Spinal cord (tissue), 10 donors: ENCODE measurements at places on chromosomes 11 and 22. TPM values are rescaled to one million over a fixed set of nuclear protein-coding genes. Genes with fewer than 3 reads are reported as not detected.
A peak's percentile ranks its signal among the peaks of the same experiment; 100 is the strongest.

SLC22A25 gene
- total RNA-seq, result not detected

HBE1 gene
- 14.4 TPM for total RNA-seq

PUS3 gene
- total RNA-seq, result 10.8 TPM

TRIM6 gene
- 3.3 TPM for total RNA-seq

DGKZ gene
- 38.1 TPM for total RNA-seq

SLC43A3 gene
- total RNA-seq, result 13.3 TPM

DNAJB7 gene
- total RNA-seq, result not detected

DNA sequence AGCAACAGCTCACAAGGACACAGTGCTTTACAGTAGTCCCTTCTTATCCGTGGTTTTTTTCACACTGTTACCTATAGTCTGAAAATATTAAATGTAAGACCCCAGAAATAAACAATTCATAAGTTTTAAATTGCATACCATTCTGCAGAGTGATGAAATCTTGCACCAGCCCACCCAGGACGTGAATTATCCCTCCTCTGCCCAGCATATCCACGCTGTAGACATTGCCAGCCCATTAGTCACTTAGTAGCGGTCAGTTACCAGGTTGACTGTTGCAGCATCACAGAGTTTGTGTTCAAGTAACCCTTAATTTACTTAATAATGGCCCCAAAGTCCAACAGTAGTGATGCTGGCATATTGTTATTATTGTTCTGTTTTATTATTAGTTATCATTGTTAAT, 3.6 kb downstream of the CLTCL1 start:
- no peak for DNase-seq

- no peak for DNase-seq
These were observed 107.8 kb downstream of the GGTLC2 start for GRCh38 chr22:22752199-22752555.

DNA sequence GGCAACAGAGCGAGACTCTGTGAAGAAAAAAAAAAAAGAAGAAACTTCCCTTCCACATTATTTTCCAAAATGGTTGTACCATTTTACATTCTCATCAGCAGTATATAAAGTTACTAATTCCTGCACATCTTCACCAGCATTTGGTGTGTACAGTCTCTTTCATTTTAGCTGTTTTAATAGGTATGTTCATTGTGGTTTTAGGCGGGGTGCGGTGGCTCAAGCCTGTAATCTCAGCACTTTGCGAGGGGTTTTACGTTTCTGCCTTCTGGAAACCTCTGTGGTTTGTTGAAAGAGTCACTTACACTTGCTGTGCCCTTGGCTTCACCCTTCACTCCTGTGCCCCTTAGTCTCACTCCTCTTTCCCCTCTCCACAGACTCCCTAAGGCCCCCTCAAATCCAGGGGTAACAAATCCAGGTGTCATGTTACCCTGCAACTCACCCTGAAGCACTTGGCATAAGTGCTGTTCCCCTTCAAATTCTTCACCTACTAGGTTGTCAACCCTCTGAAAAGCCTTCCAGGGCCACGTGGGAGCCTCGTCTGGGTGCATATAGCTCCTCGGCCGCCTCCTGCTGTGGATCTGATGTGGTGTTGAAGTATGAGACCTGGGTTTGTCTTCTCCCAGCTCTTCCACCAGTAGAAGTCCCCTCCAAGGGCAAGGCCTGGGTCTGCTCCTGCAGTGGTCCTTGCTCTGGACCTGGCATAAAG, 20.8 kb downstream of the TOB2 start:
- DNase-seq, result no peak

DNA sequence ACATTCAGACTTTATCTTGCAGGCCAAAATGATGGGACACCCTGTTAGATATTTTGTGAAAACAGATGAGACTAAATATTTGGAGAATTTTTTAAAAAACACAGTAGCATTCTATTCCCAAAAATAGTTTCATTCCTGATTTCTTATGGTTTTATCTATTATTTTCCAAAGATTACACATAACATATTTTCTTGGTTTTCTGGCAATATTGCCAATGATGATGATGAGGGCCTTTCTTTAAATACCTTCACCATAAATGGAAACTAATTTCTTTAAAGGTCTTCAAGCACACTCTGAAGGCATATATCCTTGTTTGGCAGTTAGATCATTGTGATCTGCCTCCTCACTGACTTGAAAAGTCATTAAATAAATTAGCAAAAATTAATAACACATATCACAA, 522.3 kb upstream of the LUZP2 start:
- no peak for DNase-seq

GRCh38 chr11:64763526-64764039, 3.8 kb upstream of the PYGM start:
- no peak for DNase-seq

- no peak for DNase-seq
These were observed 184.5 kb upstream of the PITPNB start for GRCh38 chr22:28103596-28103995.

GRCh38 chr11:9616042-9616675, 42.7 kb downstream of the WEE1 start:
- no peak for DNase-seq

DNA sequence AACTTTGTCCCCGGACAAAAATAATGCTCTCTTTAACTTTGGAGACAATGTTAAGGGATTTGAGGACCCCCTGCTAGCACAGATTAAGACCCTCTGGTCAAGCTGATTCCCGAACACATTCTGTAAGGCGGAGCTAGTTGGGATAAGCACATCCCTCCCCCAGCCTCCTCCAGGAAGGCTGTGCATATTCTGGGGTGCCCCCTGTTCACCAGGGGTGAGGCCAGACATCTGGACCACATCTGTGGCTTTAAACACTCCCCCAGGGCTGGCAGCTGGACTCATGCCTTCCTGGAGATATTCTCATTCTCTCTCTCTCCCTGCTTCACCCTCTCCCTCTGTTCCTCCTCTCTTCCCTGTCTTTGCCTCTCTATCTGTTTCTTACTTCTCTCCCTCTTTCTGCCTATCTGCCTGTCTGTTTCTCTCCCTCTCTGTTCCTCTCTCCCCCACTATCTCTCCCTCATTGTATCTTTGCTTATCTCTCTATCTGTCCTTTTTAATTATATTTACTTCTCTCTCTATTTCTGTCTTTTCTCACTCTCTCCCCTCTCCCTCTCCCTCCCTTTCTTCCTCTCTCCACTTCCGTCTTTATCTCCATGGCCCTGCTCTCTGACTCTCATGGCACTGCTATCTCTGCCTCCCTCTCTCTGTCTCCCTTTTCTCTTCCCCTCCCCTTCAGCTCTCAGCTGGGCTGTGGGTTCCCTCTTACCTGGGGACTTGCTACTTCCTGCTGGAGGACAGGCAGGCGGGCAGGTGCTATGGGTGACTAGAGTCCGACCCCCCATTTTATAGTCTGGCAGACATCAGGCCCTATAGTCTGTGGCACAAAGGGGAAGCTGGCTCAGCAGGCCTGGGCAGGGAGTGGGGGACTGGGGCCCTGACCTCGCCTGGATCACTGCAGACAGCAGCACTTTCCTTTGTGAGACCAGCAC, at the start of gene CRYBB1:
TSS of gene CRYBB1 (minus strand) at position 757 of the 929 bp plus-strand sequence. CDS start 1,708 bp downstream, outside the sequence.
- no peak for DNase-seq

GRCh38 chr22:45587638-45588505, 83.8 kb upstream of the ATXN10 start:
- DNase-seq, result no peak

DNA sequence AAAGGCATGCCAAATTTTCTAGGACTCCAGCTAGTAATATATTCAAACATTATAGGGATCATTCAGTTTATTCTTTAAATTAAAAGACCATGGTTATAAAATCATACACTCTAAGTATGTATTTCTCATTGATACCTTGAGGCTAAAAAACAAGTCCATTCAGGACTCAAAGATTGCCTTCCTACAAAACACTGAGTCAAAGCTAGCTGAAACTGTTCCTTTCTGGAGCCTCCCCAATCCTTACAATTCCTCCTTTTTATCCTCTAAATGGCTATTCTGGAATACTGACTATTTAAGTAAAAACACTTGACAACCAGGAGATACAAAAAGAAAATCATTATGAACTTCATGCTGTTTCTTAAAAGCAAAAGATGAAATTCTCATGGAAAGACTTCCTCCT, 4.9 kb upstream of the TTLL12 start:
- no peak for DNase-seq

DNA sequence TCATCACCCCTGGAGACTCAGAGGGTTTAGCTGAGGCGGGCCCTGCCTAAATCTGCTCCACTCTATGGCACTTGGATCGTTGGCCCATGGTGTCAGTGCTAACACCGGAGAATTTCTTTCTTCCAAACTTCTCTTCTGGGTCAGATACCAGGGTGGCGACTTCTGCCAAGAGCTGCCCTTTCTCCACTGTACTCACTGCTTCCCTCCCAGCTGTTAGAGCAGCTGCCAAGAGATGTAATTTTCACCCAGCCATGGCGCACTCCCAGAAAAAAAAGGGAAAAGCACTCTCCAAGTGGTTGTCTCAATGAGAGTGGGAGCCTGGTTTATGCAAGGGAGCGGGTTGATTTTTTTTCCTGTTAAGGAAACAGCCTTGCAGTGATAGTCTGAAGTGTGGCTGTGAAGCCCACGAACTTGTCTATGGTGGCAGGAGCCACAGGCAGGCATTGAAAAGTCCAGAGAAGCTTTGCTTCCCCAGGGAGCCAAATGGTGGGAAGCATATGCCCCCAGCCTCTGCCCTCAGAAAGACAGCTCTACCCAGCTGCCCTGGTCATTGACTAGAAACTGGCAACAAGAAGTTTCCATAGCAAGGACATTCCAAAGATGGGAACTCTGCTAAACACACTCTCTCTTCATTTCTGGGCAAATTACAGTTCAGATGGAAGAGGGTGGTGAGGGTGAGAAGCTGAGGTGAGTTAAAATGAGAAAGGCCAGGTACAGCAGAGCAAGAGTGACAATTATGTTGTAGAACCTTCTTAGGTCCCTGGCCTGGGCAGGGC, 10.7 kb downstream of the PCSK7 start:
- DNase-seq, result peak; percentile 84

DNA sequence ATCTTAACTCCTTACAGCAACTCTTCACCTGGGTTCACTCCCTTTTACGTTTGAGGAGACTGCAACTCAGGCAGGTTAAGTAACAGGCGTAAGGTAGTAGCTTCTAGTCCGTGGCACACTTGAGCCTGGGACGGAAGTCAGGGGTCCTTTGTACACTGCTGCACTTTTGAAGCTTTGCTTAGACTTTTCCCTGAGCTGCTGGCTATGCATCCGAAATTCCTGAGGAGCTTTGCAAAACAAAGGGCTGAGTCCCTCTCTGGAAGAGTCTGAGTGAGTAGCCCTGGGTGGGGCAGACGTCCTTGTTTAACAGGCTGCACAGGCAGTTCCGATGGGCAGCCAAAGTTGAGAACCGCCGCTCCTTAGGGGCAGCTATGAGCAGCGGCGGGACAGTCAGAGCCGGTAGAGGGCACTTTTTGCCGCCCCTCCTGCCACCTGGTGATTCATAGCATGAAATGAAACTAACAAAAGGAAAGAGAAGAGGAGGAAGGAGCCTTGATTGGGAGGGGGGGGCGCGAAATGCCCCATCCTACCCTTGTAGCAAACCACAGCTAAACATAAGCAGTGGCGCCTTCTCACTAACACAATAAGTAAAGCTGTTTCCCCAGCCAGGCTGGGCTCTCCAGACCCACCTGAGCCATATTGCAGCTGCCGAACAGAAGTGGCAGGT, 1.4 kb downstream of the TMEM109 start:
- DNase-seq, result no peak

DNA sequence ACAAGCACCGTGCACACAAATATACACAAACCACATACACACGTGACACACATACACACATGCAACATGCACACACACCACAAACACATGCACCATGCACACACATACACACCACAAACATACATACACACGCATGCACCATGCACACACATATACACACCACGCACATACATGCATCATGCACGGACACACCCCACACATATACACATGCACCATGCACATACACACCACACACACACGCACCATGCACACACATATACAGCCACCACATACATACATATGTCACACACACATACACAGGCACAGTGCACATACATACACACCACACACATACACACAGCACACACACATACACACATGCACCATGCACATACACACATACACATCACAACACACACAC, 12.7 kb upstream of the B4GALNT4 start:
- DNase-seq, result no peak

DNA sequence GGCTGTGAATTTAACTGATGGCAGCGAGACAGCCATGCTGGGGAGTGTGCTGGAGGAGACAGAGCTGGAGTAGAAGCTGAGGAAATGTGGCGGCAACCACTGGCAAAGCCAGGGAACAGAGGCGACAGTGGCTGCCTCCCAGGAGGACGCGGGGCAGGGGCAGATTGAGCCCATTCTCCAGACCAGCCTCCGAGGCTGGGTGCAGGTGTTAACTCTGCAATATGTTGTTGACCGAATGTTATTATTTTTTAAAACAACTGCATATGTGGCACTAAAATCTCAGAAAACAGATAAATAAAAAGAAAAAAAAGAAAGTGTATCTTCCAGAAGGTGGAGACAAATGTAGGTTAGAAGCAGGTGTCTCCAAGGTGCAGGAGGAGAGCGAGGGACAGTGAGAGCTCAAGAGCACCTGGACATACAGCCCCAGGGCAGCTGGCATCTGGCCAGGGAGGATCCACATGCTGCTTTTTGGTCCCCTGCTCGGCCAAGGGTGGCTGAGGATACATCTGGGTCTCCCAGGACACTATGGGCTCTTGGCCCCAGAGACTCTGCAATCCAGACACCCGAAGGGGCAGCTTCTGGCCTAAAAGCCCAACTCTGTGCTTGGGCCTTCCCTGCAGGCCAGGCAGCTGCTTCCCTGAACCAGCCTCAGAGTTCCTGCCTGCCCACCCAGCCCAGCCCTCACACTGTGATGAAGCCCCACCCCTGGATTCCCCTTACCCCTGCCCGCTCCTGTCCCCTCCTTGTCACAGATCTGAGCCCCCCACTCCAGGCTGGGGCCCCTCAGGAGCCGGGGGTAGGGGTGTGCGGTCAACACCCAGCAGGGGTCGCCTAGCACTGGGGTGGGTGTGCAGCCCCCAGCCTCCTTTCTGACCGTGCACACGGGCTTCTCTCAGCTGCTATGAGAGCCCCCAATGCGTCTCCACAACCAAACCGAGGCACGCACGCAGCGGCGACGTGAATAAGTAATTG, 12.9 kb downstream of the RTN4R start:
- DNase-seq, result no peak

DNA sequence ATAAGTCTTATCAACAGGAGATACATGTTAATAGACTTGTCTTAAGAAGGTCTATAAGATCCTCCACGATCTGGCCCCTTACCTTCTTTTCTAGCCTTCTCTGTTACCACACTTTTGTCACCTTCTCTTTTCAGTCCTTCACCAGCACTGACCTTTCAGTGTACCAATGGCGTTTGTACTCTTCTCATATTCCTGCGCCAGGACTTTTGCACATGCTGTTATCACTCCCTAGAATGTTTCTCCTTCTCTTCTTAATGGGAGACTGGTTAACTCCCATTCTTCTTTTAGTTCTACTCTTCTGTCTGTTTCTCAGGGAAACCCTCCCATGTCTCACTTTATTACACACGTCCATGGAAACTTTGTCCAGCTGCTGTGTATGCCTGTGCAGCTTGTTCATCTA, 4.4 kb upstream of the EED start:
- DNase-seq, result no peak

DNA sequence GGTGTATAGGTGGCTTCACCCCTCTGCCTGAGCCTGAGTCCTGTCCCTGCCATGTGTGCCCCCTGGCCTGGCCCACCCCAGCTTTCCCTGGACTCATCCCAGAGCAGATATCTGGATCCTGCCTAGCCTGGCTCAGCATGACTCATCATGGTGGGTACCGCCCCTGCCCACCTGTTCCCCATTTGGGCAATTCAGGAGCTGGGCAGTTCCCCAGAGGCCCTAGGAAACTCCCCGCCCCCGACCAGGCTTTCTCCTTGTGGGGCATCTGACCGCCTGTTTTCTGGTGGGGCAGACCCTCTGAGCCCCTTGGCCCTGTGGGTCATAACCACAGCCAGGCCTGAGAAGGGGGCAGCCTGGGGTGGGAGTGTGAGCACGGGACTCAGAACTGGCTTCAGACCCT, 4.4 kb downstream of the TSPO start:
- no peak for DNase-seq
